ENCODE measurements at places on chromosomes 2 and 18.

GRCh38 chr2:61660511-61661388 is 122.6 kb upstream of the XPO1 start:
- no peak for DNase-seq

- no peak for DNase-seq
Measured at GRCh38 chr2:120885749-120886148, 150.1 kb downstream of the GLI2 start.

- DNase-seq: no peak
Measured at GRCh38 chr18:63534615-63535014, 7.6 kb upstream of the SERPINB12 start.

DNA sequence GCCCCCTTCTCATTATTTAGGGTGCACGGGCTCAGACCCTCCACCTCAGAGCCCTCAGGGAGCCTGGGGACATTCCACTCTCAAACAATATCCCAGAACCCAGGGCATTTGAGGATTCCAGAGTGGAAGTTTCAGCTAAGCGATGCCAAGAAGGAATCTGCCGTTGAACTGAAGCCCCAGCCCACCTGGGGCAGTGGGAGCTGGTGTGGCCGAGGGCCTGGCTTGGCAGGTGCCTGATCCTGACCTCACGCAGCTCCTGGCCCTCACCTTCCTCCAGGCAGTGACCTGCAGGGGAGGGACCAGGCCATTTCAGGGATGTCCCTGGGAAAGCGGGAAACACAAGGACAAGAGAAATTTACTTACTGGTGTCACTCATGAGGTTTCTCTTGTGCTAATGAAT is 58.2 kb downstream of the ACKR3 start:
- DNase-seq: no peak
